NCI-H1417 treated with DMSO at 0.1 percent for 48 hours (cell line): ENCODE measurements at places on chromosomes 1 and 21.

- no peak for DNase-seq
These were observed 4.9 kb upstream of the EPS15 start for GRCh38 chr1:51523931-51524330.

GRCh38 chr1:156931211-156931952 is 10.9 kb downstream of the LRRC71 start:
- DNase-seq: no peak

DNA sequence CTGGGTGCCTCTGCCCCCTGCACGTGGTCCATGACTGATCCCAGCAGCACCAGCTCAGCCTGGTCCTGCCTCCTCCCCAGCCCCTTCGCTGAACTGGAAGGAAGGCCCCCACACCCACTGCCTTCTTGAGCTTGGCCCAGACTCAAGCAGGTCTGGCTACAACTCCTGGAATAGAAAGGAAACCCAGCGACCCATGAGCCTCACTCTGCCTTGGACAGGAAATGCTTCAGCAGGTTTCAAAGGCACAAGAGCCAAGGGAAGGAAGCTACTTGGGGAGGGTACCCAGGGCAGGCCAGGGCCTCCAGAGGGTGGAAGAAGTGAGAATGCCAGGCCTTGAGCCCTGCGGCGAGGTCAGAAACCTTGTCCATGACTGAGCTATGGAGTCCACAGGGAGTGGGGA is 35.9 kb upstream of the RD3 start:
- no peak for DNase-seq

DNA sequence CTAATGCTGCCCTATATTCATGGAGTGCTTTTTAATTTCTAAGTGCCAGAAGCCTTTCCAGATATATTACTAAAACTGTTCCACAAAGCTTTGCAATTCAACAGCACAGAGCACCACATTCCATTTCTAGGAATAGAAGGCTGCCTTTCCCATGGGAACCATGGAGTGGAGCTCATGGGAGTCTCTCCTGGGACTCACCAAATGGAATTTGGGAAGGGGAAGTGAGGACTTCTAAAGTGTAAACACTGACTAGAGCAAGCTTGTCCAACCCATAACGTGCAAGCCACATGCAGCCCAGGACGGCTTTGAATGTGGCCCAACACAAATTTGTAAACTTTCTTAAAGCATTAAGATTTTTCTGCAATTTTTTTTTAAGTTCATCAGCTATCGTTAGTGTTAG is 190.4 kb upstream of the TNR start:
- DNase-seq: no peak

- DNase-seq: no peak
These were observed 9.6 kb downstream of the TMCO1 start for GRCh38 chr1:165759095-165759494.

- DNase-seq: no peak
These were observed 1013.8 kb downstream of the PLA2G4A start for GRCh38 chr1:187842406-187843165.

DNA sequence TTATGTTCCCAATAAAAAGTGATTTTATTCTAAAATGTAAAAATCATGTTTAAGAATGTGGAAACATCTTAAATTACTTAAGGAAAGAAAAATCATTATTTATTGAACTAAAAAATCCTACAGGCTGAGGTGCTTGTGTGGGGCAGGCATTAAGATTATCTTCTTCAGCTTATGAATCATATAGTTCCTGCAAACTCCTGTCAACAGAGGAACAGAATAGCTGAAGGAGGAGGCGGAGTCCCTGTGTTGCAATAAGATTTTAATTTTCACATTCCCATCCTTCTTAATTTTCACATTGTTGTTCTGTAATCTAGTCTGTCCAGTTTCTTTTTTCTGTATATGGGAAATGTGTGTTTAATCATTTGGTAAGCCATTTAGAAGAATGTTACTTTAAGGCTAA is 20.6 kb upstream of the OLFML3 start:
- no peak for DNase-seq

- DNase-seq: no peak
These were observed 30.5 kb downstream of the SIPA1L2 start for GRCh38 chr1:232599178-232600041.

DNA sequence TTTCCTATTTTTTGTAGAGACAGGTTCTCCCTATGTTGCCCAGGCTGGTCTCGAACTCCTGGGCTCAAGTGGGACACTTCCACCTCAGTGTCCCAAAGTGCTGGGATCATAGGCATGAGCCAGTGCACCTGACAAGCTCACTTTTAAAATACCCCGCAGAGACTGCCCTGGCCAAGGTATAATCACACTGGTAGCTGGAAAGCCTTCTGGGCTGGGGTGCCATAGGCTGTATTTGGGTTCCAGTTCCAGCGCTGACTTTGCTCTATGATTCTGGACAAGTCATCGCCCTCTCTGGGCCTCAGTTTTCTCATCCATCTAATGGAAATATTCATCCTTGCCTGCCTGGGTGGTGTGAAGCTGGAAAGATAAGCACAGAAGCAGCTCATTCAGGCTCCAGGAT is 10.4 kb downstream of the LDLRAD1 start:
- no peak for DNase-seq

DNA sequence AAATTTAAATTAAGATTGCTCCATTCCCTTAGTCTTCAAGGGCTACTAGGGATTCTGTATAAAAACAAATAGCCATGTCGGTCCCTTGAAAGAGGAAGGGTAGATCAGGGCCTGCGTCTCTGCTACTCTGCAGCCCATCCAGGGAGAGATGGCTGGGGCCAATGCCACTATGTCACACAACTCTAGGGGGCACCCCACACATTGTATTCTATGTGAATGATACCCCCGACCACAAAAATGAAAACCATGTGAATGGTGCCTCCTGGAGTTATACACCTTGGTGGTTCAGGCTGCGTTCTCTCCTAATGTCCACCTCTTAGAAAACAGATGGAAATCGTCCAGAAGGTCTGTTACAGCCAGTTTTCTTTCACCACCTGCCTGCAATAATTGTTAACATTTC is 18.0 kb downstream of the PIK3C2B start:
- DNase-seq: no peak

DNA sequence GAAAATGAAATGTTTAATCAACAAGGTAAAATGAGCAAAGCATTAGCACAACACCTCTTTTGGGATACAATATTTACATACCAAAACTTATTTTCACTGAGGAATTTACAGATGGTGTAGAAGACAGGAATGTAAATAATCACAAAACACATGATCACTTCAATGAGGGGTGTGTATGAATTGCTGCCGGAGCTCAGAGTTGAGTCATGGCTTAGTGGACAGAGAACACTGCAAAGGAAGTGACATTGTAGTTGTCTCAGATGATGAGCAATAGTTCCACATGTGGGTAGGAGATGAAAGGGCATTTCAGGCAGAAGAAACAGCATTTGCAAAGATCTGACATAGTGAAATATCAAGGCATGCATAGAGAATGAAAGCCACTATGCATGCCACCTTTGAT is 5.6 kb upstream of the KPRP start:
- no peak for DNase-seq

DNA sequence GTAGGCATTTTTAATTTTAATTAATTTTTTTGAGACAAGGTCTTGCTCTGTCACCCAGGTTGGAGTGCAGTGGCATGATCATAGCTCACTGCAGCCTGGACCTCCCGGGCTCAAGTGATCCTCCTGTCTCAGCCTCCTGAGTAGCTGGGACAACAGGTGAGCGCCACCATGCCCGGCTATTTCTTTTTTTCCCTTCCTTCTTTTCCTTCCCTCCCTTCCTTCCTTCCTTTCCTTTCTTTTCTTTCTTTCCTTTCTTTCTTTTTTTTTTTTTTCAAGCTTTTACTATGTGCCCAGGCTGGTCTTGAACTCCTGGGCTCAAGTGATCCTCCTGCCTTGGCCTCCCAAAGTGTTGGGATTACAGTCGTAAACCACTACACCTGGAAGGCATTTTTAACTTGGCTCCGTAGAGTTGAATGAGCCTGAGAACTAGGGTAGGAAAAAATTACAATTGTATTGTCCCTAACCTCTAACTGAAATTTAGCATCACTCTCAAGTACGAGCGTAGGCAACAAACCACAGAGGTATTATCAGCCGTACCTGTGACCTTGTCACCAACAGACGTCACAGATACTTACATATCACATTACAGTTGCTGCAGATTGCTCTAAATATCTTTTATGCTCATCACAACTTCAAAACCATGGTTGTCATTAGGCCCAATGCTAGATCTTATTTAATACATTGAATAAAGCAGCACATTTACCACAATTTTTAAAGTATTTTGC is 8.0 kb downstream of the RUNX3 start:
- no peak for DNase-seq

DNA sequence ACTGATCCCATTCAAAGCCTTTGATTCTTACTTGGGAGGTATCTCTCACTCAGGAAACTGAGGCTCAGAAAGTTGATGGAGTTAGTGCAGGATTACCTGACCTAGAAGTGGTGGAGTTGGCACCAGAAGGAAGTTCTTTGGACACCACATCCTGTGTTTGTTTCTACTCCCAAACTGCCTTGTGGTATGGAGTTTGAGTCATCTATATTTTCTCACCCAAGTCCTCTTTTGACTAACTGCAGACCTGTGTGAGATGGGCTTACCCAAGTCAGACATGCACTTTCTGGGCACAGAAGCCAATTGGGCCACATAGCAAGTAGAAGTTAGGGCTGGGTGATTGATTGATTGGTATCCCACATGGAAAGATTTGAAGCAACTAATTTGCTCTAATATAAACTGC is 36.1 kb downstream of the FGGY start:
- no peak for DNase-seq
